ENCODE measurements at places on chromosomes 4 and X.
A peak's percentile ranks its signal among the peaks of the same experiment; 100 is the strongest.

DNA sequence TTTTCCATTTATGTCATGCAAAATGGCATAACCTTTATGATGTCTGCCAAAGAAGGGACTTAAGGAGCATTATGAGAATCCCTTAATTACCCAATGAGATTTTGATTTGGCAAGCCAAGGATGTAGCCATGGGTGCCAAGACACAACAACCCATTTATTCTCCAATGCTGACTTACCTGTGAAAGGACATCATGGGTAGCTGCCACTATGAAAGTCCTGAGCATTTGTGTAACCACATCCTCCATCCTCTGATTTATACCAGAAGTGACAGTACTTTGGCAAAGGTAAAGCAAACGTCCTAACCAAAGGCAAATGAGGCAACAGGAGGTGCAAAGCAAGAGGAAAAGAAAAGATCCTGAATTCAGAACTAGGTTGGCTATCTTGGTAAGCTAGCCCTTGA is 87.3 kb upstream of the EMCN start:
- DNase-seq: no peak

GRCh38 chrX:110322603-110323002 is 4.7 kb upstream of the AMMECR1 start:
- DNase-seq: no peak

DNA sequence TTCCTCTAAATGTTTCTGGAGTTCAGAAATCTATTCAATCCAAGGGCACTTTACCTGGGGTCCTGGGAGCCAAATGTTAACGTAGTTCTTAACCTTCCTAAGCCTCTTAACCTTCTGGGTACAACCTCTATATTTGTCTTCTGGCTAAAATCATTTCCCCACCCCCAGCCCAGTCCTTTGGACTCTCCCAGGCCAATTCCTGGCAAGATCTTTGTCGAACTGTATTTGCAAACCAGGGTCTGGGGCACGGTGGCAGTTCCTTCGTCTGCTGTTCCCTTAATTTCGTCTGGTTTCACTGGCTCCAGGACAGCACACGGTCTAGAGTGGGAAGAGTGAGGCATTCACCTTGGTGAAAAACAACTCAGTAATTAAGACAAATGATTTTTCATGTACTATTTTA is 811 bp upstream of the SLC25A5 start:
- DNase-seq: no peak

DNA sequence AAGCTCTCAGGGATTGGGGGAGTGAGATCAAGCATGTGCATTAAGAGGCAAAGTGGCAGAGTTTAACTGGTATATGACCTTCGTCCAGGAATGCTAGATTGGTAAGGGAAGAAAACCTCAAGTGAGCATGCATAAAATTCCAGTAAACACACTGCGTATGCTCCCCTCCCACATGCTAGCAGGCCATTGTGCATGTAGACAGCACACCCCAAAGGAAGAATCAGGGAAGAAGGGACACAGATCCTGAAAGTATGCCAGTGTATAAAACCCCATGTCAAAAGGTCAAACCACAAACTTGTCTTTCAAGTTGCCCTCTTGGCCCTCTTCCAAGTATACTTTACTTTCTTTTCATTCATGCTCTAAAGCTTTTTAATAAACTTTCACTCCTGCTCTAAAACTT is 405.2 kb upstream of the CNKSR2 start:
- DNase-seq: peak; percentile 16

DNA sequence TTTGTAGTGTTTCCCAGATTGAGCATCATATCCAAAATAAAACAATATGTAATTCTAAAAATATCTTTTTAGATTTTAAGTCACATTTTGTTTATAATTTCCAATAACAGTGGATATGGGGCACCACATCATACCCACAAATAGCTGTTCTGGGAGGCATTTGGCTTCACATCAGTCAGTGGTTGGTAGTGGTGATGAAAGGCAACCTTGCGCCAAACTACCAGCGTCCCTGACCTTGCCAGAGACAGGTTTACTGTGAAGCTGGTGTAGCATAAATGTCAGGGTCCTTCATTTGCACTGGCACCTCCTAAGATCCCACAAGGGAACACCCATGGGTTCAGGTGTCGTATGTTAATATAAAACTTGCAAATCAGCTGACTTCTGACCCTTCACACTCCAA is 222.2 kb downstream of the DCTD start:
- no peak for DNase-seq

- DNase-seq: no peak
Measured at GRCh38 chr4:526189-526909, 27.3 kb downstream of the PIGG start.

- DNase-seq: no peak
Measured at GRCh38 chr4:3514806-3515501, 17.3 kb downstream of the LRPAP1 start.

DNA sequence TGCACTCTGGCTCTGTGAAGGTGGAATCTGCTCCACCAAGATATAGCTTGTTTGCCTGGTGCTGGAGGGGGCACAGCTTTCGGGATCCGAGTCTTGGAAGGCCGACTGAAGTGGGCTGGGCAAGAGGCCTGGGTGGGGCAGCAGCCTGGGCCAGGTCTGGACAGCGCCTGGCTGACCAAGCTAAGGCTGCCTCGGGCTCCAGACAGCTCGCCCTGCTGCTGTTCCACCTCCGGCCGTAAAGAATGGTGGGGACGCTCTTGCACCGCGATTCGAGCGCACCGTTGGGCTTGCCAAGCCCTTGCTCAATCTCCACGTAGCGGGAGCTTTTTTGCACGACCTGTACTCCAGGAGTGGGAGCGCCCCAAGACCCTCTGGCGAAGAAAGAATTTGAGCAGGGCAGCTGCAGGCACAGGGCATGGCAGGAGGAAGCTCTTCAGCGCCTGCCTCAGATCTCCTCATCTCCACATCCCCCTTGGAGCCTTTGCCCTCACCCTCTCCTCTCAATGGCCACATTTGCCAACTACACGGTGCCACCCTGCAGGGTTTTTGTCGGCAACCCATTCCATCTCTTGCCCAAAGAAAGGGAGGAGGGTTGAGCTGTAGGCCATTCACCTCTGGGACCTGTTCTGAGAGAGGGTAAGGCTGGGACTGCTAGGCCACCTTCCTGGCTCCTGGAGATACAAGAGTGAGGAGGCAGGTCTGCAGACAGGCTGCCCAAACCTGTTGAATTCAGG is 18.9 kb downstream of the CNGA2 start:
- DNase-seq: peak; percentile 39

- no peak for DNase-seq
Measured at GRCh38 chr4:38738940-38739803, 43.6 kb downstream of the TLR10 start.

DNA sequence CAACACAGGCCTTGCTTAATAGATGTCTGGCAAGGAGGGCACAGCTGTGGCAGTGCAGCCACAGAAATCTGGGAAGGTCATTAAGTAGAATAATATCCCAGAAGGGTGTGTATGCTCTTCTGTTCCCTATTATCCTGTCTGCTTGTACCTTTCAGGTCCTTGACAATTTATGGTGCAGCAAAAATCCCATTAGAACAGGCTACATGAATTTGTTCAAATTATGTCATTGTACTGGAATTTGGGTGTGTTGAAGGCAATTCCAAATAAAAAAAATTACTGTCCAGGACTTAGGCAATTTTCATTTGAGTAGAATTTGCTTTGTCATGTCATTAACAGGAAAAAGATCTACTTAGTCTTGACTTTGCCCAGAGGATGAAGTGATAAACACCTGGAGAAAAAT is 192.1 kb downstream of the IDS start:
- no peak for DNase-seq

- DNase-seq: no peak
Measured at GRCh38 chrX:135295238-135295943, 13.9 kb upstream of the ETDC start.

DNA sequence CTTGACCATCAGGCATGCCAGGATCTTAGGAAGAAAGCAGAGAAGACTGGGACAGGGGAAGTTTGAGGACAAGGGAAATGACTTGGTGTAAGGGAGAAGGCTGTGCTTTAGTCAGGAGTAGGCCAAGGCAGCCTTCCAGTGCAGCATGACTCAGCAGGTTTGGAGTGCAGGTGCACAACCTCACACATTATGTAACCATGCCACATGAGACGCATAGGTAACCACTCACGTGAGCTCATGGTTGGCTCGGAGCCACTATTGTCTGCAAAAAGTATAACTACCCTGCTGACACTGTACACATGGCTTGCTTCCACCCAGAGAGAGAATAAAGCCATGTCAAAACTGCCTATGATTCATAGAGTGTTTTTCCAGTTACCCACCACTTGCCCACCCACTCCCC is 715.9 kb downstream of the SMARCA1 start:
- DNase-seq: no peak

DNA sequence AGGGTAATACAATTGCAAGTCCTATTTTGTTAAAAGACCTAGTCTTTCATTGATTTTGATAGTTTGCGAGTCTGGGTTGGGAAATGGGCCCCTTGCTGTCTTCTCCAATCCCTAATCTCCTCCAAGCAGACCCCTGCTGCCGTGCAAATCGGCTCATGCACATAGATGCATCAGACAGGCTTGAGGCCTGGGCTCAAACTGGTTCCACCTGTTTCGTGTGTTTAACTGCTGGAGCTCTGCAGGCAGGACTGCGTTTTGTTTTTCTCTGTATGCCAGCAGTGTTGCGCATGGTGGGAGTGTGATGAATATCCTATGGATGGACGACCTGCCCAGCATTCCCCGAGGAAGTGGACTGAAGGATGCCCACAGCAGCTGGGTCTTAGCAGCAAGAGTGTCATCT is 133.9 kb downstream of the PDGFRA start:
- no peak for DNase-seq

DNA sequence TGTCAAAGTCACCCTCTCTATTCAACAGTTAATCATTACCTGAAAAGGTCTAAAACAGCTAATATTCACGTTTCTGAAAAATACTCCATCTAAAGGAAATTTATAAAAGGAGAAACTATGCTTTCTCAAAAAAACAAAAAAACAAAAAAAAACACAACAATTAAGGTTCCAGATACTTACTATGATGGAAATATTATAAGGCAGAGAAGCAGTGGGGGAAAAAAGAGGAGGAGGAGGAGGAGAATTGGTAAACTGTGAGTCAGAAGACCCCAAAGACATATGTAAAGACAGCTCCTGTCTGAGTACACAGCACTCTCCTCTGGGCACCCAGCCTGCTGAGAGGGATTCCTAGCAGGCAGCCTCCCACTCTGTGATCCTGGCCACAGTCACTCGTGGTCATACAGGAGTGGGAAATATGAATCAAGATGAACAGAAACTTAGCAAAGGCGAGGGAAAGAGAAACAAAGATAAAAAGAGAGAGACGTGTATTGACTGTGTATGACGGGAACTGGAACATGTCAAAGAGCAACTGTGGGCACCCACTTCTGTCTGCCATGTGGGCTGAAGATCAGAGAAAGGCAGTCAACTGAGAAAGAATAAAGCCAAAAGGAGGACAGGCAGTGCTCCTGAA is 12.5 kb downstream of the KLHL15 start:
- no peak for DNase-seq

DNA sequence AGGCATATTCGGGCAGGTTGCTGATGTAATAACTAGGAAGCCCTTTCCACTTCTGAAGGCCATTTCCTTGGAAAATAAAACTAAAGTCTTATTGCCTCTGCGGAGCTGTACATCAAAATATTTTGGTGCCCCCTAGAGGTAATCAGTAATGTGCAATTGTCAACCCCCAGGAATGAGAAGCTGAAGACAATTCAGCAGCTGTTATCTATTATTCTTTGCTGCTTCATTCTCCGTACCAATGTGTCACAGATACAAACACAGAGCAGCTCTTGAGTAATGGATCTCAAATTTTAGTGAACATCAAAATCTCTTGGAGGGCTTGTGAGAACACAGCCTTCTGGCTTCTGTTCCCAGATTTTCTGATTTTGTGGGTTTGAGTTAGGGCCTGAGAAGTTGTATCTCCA is 3.5 kb upstream of the SLIT2 start:
- DNase-seq: peak; percentile 46

DNA sequence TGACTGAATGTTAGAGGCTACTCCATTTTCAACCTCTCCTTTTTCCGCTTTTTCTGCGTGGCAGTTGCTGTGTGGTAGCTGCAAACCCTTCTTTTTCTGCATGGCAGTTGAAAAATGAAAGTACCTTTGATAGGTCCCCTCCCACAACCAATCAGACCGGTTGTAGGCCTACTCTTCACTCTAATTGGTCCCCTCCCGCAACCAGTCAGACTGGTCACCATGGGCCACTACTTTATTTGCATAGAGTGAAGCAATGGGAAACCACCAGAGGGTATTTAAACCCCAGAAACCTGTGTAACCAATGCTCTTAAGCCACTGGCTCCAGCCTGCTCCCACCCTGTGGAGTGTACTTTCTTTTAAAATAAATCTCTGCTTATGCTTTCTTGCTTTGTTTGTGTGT is 877.8 kb downstream of the FAM133A start:
- no peak for DNase-seq

DNA sequence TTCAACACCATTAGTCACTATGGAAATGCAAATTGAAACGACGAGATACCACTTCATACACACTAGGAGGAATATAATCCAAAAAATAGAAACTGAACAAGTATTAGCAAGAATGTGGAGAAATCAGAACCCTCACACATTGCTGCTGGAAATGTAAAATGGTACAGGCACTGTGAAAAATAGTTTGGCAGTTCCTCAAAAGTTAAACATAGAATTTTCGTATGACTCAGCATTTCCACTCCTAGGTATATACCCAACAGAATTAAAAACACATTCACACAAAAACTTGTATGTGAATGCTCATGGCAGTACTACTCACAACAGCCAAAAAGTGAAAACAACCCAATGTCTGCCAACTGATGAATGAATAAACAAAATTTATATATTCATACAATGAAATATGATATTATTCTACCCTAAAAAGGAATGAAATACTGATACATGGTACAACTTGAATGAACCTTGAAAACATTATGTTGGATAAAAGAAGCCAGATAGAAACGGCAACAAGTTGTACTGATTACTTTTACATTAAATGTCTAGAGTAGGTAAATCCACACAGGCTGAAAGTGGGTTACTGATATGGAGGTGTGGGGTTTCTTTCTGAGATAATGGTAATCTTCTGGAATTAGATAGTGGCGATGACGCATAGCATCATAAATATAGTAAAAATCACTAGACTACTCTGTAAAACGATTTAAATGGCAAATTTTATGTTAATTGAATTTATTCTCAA is 22.3 kb downstream of the TEC start:
- no peak for DNase-seq

DNA sequence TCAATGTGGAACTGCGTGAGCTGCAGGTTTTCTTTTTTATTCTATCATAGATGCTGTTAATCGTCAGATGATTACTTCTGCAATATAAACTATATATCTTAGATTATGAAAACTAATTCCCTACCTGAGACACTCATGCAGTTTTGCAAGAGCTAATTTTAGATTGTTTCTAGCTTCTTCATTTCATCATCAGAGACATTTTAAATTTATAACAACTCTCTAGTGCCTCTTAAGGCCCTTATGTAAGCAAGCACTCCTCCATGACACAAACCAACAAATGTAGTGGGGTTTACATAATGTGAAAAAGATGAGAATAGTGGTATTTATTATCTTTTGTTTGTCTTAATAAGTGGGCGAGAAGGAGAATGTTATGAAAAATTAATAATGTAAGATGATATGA is 170.2 kb upstream of the ETNPPL start:
- DNase-seq: no peak

- peak; percentile 68 for DNase-seq
Measured at GRCh38 chr4:10115797-10116568, 616 bp downstream of the WDR1 start.

- no peak for DNase-seq
Measured at GRCh38 chr4:111808174-111808573, 337.1 kb upstream of the FAM241A start.

- no peak for DNase-seq
Measured at GRCh38 chr4:143381189-143382118, 44.8 kb downstream of the GAB1 start.

- no peak for DNase-seq
Measured at GRCh38 chr4:34731070-34731469, 1513.2 kb downstream of the ARAP2 start.

Data from LoVo (cell line).